ENCODE measurements at places on chromosomes 3 and 15.

DNA sequence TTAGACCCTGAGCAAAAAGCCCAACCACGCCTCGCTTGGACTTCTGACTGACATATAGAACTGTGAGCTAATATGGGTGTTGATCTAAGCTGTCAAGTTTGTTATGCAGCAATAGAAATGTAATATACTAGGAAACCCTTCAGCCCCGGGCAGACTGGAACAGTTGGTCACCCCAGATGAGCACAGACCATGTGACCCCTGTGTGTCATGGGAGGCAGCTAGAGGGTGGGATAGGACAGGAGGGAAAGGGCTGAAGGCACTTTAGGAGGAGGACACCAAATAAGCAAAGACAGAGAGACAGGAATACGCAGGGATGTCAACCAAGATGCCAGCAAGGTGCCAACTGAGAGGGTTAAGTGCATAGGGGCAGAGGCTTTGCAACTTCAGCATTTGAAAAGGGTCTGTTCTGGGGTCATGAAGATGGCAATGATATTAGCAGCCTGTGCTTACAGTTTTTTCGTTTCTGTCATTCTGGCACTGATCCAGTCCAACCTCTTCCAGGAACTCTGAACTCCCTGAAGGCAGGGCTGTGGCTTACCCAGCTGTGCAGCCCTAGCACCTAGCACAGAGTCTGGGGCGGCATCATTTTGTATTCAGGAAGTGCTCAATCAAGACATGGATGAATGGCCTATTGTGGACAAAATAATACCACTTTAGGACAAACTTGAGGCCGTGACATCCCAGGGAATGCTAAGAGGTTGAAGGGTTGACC is 51.4 kb downstream of the HES1 start:
- no peak for DNase-seq

GRCh38 chr15:58854593-58854992 is 78.9 kb downstream of the SLTM start:
- DNase-seq: no peak

DNA sequence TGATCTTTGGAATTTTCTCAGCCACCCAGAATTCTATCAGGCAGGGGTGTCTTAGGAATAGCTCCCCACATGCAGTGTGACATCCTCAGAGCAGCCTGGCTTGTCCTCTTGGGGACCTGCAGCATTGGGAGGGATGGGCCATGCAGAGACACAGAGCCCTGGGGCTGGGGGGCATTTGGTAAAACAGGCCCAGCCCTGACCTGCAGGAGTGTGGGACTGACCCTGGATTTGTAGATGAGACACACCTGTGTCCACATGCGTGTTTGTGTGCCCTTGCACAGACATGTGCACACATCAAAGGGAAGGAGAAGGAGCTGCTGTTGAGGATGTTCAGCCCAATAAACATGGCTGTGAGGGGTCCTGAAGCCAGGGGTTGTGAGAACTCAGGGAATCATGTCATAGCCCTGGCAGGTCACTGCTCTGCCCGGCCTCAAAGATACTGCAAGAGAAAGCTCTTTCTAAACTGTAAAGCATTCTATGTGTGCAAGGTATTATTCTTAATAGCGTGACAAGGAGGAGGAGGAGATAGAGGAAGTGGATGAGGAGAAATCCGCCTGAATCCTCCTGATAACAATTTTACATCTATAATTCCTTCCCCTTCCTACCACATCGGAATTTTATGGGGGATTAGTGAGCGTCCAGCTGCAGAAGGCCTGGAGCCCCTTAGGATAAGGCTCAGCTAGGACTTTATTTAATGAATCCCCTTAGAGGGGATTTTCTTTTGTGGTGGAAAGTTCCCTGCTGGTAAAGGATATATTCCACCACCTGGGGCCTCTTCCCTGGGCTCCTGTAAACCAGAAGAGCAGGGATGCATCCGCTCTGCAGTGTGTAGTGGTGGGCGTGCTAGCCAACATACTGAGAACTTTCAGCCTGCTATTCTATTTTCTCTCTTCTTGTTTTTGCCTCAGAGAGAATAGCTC is 245.5 kb downstream of the EPHB1 start:
- no peak for DNase-seq

GRCh38 chr15:42367041-42367440 is 7.7 kb downstream of the CAPN3 start:
- no peak for DNase-seq

DNA sequence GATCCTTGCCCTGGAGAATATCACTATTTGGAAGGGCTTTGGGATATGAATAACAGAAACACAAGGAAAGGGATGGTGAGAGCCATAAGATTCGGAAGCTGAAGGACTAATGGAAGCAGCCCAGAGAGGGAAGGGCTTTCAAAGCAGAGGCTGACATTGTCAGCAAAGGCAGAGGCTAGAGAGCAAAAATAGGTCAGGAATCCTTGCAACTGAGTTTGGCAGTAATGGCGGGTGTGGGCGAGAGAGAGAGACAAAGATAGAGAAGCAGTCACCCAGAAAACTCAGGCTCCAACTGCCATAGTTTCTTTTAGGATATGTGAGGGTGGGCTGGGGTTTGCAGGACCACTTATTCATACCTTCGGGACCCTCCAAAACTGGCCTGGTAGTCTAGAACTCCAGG is 248.6 kb downstream of the OPA1 start:
- DNase-seq: no peak

GRCh38 chr3:110902453-110903085 is 169.0 kb upstream of the NECTIN3 start:
- no peak for DNase-seq

- DNase-seq: no peak
Measured at GRCh38 chr15:78265752-78266224, 1.4 kb downstream of the DNAJA4 start.

DNA sequence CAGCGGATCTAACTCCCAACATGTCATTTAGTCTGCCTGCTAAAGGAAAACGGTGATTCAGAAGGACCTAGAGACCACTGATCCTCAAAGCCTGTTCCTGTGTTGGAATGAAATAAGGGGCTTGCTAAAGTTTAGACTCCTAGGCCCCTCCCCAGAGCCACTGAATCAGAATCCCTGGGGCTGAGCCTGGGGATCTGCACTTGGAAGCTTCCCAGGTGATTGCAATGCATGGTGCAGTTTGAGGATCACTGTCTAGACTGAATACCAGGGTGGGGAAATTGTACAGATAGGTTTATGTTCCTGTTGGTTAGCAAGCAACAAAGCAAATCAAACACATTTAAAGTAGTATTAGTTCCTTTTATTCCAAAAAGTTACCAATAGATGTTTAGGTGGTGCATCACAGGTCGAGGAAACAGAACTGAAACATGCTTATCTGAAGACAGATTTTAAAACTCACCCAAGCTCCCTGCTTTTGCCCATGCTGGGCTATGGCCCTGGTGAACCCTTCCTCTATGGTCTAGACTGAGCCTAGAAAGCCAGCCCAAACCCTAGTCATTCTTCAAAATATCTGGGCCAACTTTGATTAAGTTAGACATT is 29.6 kb upstream of the SPTBN5 start:
- no peak for DNase-seq

DNA sequence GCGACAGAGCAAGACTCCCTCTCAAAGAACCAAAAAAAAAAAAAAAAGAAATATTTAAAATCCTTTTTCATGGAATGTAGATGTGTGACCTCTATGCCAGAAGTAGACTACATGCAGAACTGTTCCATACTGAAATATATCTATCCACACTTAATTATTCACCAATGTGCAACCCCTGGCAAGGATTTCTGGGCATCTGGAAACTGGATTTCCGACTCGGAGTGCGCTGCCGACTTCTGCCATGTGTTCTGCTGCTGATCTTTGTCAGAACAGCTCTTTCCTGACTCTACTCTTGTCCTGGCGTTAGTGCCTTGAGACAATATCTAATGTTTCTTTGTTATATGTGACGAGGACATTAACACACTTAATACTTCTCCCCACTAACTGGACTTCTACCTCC is 11.7 kb downstream of the LIPH start:
- DNase-seq: no peak

GRCh38 chr3:38576131-38576525 is 73.4 kb downstream of the SCN5A start:
- no peak for DNase-seq

DNA sequence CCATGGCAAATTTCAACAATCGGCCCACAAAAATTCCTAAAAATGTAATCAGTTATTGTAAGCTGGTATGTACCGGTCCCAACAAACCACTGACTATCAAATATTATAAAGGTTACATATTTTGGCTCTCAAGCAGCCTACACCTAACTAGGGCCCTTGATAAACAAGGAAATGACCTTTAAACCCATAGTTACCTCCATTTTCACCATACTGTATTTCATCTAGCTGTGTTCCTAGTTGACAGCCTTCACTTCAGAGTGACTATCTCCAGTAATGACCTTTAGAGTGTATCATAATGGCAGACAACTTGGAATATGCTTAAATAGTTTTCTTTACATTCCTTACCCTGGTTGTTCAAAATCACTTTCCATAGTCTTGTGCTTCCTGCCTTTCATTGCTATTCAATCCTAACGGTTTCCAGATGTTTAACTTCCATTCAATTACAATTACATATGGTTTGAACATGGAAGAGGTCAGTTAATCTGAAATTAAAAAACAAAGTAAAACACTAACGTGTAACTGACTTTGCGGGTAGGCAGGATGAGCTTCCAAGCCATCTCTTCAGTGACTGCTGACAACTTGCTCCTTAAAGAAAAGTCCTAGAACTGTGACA is 111.9 kb upstream of the TSC22D2 start:
- DNase-seq: no peak

DNA sequence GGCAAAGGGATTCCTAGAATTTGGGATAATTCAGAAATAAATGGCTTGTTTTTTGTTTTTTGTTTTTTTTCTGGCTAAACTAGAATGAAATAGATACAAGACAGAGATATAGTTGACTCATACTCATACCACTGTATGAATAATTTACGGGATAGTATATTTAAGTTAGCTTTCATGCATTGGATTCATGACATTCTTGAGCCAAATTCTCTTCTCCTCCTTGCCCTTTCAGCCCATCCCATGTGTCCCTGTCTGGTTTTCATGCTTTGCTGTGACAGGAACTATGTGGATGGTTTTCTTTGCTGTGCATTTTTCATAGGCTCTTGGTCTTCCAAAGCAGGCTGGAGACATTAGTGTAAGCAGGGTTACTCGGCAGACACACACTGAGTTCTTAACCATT is 66.6 kb upstream of the UMPS start:
- no peak for DNase-seq

DNA sequence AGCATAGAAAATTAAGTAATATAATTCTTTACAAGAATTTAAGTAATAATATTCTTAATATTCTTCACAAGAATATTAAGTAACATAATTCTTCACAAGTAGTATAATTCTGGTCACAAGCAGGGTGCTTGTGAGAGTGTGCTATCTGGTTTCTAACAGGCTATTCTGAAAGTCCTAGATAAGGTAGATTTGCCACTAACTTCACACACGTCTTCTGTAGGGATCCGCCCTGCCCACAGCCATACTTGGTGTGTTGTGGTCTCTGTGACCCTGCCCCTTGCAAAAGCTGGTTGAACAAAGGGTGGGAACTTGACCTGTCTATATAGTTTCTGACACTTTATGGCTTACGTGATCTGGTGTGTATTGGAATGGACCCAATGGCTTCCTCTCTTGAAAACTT is 253.4 kb upstream of the MDFIC2 start:
- no peak for DNase-seq

DNA sequence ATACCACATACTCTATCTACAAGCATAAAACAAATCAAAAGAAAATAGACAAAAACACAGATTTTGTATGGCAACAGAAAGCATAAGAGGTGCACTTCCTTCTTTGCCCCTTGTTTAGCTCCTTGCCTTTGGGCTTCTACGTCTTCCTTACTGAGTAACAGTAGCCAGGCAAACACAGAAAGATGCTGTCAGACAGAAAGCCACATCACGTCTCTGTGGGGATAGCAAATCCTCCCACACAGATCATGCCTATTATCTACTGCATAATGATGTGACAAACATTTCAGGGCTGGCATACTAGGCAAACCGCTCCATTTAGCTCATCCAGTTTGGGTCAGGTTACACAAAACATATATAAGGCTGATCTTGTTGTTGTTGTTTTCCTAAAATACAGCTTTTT is 92.7 kb downstream of the BOC start:
- DNase-seq: no peak

DNA sequence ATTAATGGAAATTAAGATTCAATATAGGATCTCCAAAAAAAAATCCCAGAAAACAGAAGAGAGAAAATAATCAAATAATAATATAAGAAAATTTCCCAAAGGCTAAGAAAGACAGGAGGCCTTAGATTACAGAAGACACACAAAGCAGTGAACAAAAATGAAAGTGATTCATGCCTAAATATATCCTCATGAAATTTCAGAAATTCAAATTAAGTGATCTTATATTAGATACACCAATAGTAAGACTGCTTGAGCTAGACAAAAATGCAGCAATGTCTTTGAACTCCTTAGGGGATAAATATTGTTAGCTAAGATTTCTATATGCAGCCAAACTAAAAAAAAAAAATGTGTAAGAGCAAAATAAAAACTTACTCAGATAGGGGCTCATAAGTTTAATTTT is 44.6 kb upstream of the ARPP21 start:
- DNase-seq: no peak

DNA sequence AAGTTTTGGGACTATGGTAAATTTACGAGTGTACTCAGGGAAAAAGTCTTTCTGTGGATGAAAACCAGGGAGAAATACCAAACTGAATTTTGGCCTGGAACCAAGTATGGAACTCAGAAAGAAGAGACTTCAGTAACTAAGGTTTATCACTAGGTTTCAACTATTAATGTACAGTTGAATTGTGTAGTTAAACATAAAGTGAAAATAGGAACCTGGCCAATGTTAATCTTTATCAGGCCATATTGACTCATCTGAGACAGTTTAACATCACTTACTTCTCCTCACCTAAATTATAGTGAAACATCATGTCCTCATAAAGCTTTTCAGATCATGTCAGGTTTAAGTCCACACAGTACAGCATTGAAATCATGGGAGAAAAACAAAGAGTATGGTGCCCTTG is 197.7 kb downstream of the LSAMP start:
- no peak for DNase-seq

- DNase-seq: no peak
Measured at GRCh38 chr3:133042778-133043177, 4.6 kb downstream of the TMEM108 start.

DNA sequence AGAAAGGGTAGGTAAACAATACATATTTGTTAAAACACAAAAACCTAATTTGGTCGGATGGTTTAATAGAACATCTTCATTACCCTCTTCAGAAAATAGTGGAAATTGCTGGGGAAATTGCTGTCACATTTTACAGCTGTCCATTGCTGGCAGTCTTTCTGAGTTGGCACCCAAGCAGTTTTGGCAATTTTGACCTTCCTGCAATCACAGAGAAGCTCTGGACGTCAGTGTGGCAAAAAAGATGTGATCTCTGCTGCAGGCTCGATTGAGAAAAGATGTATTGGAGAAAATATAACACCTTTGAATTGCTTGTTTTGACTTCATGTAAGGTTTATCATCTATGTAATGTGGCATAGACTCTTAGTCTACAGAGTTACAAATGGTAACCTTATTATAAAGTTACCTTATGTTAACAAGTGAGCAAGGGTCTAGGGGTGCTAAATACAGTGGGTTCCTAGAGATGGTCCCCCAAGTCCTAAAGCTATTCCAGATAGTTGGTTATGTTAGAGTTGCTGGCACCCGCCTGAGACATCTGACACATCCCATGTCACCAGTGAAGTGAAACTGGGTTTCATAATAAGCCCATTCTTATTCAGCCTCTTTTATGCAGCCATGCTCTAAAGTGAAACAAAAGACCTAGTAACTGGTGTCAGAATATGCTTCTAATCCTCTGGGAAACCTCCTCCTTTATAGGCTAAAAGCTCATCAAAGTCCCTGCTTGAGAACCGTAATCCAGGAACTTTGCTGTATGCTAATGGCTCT is 14.0 kb downstream of the UBE2E1 start:
- DNase-seq: no peak
